ENCODE measurements at places on chromosomes 2 and 18. TPM values are rescaled to one million over a fixed set of nuclear protein-coding genes. Genes with fewer than 3 reads are reported as not detected.

- peaks cover 27% of the 10 kb centered on the region for H3K27me3 ChIP-seq
- H3K27ac ChIP-seq = no peak overlapping the region
- DNase-seq = no peak
- no peaks in the 10 kb centered on the region for H3K36me3 ChIP-seq
These were observed 144.1 kb downstream of the NYAP2 start for GRCh38 chr2:225543626-225544025.

GRCh38 chr2:180322781-180323180 lies 315.7 kb upstream of the CWC22 start:
- DNase-seq = no peak
- H3K4me1 ChIP-seq = no peaks in the 10 kb centered on the region
- no peak overlapping the region for H3K4me3 ChIP-seq
- H3K27ac ChIP-seq = no peak overlapping the region
- H3K27me3 ChIP-seq = no peaks in the 10 kb centered on the region
- H3K36me3 ChIP-seq = no peaks in the 10 kb centered on the region

DNA sequence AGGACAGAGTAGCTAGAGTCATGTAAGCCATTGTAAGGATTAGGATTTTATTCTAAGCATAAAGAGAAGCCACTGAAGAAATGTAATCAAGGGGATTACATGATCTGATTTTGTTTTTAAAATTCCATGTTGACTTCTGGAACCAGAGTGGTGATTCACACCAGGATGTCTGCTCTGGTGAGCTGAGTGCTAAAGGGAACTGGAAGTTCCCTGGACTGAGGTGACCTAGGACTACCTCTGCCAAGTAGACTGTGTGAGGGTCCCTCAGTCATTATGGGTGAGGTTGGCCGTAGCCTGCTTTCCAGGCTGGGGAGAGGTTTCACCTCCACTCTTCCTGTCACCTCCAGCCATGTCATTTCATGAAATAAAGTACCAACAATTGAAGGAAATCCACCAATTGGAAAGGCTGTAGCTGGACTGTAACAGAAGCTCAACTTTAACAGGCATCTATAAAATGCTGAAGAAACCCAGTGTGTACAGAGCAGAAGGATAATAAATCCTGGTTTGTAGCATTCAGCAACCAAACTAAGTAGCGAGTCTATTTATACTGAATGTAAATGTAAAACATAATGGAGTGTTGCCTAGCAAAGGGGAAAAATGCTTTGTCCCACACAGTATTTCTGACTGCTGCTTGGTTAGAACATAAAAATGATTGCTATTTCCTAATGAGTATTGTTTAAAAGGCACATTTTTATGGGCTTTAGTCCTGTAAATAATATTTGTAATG lies 507.4 kb upstream of the PKDCC start:
- no peak overlapping the region for H3K27ac ChIP-seq
- no peak overlapping the region for H3K4me3 ChIP-seq

DNA sequence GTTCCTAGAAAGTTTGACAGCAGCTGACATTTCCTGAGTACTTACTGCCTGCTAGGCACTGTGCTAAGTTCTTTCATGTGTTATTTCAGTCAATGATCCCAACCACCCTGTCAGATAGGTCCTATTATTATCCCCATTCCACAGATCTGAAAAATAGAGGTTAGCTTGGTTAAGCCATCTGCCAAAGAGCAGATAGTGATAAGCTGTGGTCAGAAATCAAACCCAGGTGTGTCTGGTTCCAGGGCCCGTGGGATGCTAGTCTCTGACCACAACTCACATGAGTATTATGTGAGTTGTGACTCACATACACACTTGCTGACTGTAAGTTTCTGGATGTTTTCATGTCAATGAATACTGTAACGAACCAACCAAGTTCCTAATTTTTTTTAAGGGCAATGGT lies 132.0 kb upstream of the APCDD1 start:
- no peaks in the 10 kb centered on the region for H3K36me3 ChIP-seq
- peaks cover 2% of the 10 kb centered on the region for H3K4me1 ChIP-seq
- H3K27me3 ChIP-seq = no peaks in the 10 kb centered on the region
- no peak overlapping the region for H3K27ac ChIP-seq

DNA sequence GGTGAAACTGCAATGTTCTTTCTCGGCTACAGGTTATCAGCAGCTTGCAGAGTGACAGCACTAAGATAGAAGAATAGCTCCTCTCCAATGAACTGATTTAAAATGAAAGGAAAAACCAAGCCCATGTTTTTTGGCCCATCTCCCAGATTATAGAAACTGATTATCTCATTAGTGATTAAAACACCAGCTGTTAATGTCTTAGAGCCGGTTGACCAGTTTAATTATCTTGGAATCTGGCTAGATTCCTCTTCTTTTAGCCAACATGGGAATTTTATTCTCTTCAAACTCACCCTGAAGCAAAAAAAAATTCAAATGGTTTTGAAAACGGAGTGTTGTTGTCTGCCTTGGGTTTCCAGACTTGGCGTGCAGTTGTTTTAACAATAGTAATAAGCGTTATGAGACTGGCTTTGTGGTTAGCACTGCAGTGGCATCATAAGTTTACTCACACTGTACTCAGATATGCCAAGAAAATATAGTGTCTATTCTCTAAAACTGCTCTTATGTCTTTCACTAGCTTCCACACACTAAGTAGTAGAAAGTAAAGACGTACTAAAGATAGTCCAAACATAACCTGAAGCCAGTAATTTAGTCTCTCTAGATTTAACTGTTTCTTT lies 665.3 kb downstream of the STK39 start:
- H3K4me1 ChIP-seq = no peaks in the 10 kb centered on the region
- no peak for DNase-seq
- H3K27ac ChIP-seq = no peak overlapping the region

DNA sequence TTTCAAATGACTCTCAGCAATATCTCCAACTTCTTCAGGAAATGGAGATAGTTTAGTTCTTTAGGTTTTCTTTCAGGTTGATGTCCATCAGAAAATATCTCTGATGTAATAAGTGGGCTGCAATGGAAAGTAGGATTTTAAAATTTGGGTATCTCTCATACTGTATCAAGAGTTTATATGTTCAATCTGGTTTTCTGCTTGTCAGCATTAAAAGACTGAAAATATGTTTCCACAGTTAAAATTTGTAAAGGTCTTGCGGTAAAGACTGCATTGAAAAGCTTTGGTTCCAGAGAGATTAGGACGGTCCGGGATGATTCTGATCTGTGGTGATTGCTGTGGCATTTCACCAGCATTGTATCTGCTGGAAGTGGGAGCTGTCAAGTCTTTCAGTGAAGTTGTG lies 83.2 kb downstream of the LYPD1 start:
- H3K4me1 ChIP-seq = no peaks in the 10 kb centered on the region
- no peak overlapping the region for H3K4me3 ChIP-seq
- H3K36me3 ChIP-seq = no peaks in the 10 kb centered on the region
- H3K27ac ChIP-seq = no peak overlapping the region
- DNase-seq = no peak

DNA sequence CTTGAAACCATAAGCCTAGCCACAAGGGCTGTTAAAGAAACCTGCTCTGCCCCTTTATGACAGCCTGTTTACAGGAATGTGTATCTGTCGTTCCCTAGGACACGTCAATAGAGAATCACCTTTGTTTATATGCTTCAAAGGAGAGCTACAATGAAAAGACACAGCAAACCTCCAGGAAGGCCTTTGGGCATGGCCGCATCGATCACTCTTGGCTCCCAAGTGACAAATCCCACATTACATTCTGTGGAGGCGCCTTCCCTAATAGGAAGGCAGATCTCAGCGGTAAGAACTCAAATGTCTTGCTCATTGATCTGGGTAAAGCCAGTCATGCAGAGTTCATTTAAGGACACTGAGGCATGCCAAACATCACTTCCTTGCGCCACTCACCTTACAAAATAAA lies 26.5 kb downstream of the KIAA2012 start:
- no peaks in the 10 kb centered on the region for H3K36me3 ChIP-seq
- no peak overlapping the region for H3K27ac ChIP-seq
- no peak overlapping the region for H3K4me3 ChIP-seq
- H3K27me3 ChIP-seq = peaks cover 5% of the 10 kb centered on the region

DNA sequence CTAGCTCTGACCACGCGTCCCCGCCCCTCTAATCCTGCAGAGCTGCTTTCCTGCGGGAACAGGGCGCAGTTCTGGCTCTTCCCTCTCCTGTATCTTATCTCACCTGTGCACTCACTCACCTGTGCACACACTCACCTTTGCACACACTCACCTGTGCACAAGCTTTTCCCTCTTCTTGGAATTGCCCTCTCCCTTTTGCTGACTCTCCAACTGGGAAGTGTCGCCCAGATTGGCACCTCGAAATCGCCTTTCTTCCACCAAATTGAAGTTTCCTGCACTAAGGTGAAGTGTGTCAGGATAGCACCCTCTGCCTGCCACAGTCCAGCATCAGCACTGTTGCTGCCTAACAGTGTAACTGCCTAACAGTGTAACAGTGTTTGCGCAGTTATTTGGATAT lies 566 bp upstream of the CMPK2 start:
- H3K36me3 ChIP-seq = peaks cover 16% of the 10 kb centered on the region
- no peaks in the 10 kb centered on the region for H3K27me3 ChIP-seq
- H3K4me3 ChIP-seq = peak overlapping the region; percentile 90
- peak; percentile 44 for DNase-seq
- peak overlapping the region; percentile 95 for H3K27ac ChIP-seq
- H3K4me1 ChIP-seq = peaks cover 46% of the 10 kb centered on the region

GRCh38 chr2:224638301-224638823 lies 53.2 kb upstream of the CUL3 start:
- H3K27me3 ChIP-seq = peaks cover 6% of the 10 kb centered on the region
- H3K27ac ChIP-seq = no peak overlapping the region
- H3K4me3 ChIP-seq = no peak overlapping the region

- H3K36me3 ChIP-seq = no peaks in the 10 kb centered on the region
- no peak for DNase-seq
- H3K4me1 ChIP-seq = no peaks in the 10 kb centered on the region
These were observed 8.2 kb upstream of the NFE2L2 start for GRCh38 chr2:177272765-177273164.

GRCh38 chr2:199777916-199778315 lies 73.1 kb downstream of the FTCDNL1 start:
- peaks cover 2% of the 10 kb centered on the region for H3K36me3 ChIP-seq
- no peak for DNase-seq
- H3K4me3 ChIP-seq = no peak overlapping the region
- H3K27me3 ChIP-seq = peaks cover 3% of the 10 kb centered on the region

- H3K4me3 ChIP-seq = peak overlapping the region; percentile 49
- peaks cover 16% of the 10 kb centered on the region for H3K4me1 ChIP-seq
- H3K36me3 ChIP-seq = peaks cover 10% of the 10 kb centered on the region
- H3K27me3 ChIP-seq = no peaks in the 10 kb centered on the region
- no peak for DNase-seq
These were observed 38.3 kb downstream of the XRCC5 start for GRCh38 chr2:216147172-216148131.

DNA sequence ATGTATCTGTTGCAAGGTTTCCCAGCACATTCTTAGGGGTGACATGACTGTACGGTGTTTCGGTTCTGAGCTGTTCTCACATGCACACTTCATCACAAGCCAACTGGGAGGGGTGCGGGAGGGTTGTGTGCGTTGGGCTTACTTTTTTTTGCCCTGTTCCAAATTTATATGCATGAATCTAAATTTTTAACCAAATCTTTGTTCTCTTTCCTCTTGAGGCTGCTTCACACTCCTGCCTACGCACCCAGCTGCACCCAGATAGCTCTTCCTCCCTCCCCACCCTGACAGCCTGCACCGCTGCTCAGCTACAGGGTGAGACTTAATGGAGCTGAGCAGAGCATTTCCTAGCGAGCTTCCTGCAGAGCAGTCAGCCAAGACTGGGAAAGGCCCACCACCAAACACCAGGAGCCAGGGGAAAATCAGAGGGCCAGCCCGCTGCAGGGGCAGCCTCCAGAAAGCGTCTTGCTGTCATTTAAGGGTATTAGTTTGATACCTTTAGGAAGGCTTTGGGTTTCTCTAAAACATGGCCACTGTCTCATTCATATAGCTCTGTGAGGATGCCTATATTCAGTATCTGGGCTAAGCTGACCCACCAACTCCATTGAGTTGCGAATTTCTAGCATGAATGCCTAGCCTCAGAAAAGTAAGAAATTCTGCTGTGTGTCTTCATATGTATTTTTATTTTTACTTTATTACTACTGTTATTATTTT lies 84.5 kb downstream of the POU3F3 start:
- H3K4me1 ChIP-seq = peaks cover 7% of the 10 kb centered on the region
- no peaks in the 10 kb centered on the region for H3K36me3 ChIP-seq
- peak overlapping the region; percentile 77 for H3K4me3 ChIP-seq
- peaks cover 12% of the 10 kb centered on the region for H3K27me3 ChIP-seq
- no peak overlapping the region for H3K27ac ChIP-seq

DNA sequence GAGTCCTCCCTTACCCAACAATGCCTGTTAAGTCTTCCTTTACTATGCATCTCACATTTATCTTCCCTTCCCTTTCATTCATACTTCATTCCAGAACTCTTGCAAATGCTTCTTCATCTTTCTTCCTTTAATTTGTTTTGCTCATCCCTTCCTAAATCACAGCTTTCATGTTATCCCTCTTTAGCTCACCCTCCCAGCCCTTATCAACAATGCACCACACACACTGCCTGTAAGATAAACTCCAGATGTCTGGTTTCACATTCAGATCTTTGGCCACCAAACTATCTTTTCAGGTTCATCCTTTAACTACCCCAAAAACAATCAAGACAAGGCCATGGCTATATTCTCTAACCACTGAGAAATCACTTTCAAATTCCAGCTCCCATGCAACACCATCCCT lies 3.4 kb downstream of the CCDC93 start:
- peak overlapping the region; percentile 3 for H3K4me3 ChIP-seq
- no peak overlapping the region for H3K27ac ChIP-seq
- DNase-seq = no peak
- peaks cover 33% of the 10 kb centered on the region for H3K36me3 ChIP-seq
- peaks cover 36% of the 10 kb centered on the region for H3K4me1 ChIP-seq

GRCh38 chr2:99088017-99088416 lies 53.5 kb upstream of the C2orf15 start:
- no peak overlapping the region for H3K27ac ChIP-seq
- peaks cover 4% of the 10 kb centered on the region for H3K4me1 ChIP-seq
- no peaks in the 10 kb centered on the region for H3K36me3 ChIP-seq
- peaks cover 3% of the 10 kb centered on the region for H3K27me3 ChIP-seq

DNA sequence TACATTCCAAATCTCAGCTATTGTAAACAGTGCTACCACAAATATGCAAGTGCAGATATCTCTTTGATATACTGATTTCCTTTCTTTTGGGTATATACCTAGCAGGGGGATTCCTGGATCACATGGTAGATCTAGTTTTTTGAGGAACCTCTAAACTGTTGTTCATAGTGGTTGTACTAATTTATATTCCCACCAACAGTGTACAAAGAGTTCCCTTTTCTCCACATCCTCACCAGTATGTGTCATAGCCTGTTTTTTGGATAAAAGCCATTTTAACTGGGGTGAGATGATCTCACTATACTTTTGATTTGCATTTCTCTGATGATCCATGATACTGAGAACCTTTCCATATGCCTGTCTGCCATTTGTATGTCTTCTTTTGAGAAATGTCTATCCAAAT lies 6.3 kb upstream of the CCNT2 start:
- H3K36me3 ChIP-seq = peaks cover 17% of the 10 kb centered on the region
- no peak overlapping the region for H3K27ac ChIP-seq
- H3K27me3 ChIP-seq = no peaks in the 10 kb centered on the region
- no peak overlapping the region for H3K4me3 ChIP-seq

The TRIM43 gene
- not detected for polyA plus RNA-seq

The ARPC2 gene
- 865 TPM for polyA plus RNA-seq

The UGT1A5 gene
- not detected for polyA plus RNA-seq

The COA5 gene
- 43.8 TPM for polyA plus RNA-seq

The CHCHD5 gene
- polyA plus RNA-seq = 46.2 TPM

The LRRTM4 gene
- not detected for polyA plus RNA-seq

The MAL gene
- 273 TPM for polyA plus RNA-seq

The FAM228A gene
- polyA plus RNA-seq = not detected

The IL18R1 gene
- 2.0 TPM for polyA plus RNA-seq

The CTAGE1 gene
- not detected for polyA plus RNA-seq

The POTEC gene
- polyA plus RNA-seq = not detected

The PIAS2 gene
- polyA plus RNA-seq = 16.5 TPM

All from naive thymus-derived CD8-positive, alpha-beta T cell (primary cell).